ENCODE measurements at places on chromosomes 7 and 10.

- DNase-seq: no peak
These were observed 262.8 kb upstream of the KLF14 start for GRCh38 chr7:130996833-130997231.

GRCh38 chr7:29066641-29067040 lies 79.7 kb downstream of the CPVL start:
- no peak for DNase-seq

DNA sequence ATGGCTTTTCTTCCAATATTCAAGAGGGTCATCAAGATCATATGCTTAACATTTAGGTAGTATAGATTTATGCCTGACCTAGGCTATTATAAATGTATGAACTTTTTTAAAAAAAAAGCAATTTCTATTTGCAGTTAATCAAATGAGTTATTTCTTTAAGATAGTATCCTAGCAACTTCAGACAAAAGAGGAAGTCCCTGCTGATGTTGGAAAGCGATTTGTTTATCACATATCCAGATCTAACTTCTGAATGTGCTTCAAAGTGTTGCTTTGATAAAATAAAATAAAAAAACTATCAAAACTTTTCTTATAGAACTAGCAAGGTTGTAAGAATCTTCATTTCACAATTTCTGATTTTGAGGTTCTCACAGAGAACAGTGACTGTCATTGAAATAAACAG lies 401.9 kb upstream of the PHF14 start:
- no peak for DNase-seq

DNA sequence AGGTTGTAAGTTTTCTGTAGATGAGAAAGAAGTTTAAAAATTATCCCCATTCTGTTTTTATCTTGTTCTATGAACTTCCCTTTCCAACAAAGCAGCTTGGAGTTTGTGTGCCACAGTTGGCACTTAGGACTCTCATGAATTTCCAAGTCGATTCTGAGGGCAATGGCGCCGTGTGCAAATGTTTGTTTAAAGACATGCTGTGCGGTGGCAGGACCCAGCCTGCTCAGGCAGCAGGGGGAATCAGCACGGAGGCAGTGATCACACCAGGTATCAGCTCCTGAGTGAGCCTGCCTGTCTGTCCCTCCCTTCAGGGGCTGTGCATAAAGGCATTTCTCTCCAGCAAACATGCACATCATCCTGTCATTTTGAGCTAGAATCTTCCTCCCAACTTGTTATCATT lies 109.8 kb upstream of the WDR11 start:
- DNase-seq: no peak

DNA sequence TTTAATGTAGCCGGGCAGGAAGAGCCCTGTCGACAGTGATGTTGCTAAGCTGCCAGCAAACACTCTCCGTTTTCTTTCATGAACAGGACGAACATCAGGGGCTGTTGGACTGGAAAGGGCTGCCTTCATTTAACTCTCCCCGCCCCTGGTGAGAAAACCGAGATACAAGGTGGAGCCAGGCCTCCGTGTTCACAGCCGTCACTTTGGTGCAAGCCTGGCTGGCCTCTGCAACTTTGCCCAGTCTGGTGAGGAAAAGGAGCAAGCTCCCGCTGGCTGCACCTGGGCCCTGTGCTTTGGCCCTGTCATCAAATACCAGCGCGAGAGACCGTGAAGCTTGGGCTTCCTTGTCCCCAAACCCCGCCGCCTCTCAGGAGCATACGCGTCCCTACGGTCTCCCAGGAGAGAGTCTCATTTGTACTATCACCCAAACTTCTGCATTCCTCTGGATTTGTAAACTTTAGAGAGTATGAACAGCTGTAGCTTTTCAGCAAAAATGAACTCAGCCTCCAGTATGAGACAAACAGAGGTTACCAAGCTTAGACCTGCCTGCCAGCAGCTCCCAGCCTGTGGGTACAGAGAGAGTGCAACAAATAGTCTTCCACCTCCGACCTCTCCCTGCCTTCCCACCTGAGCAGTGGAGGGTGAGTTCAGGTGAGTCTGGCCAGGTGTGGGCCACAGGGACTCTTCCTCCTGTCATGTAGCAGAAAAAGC lies 445.3 kb upstream of the MGMT start:
- DNase-seq: no peak

DNA sequence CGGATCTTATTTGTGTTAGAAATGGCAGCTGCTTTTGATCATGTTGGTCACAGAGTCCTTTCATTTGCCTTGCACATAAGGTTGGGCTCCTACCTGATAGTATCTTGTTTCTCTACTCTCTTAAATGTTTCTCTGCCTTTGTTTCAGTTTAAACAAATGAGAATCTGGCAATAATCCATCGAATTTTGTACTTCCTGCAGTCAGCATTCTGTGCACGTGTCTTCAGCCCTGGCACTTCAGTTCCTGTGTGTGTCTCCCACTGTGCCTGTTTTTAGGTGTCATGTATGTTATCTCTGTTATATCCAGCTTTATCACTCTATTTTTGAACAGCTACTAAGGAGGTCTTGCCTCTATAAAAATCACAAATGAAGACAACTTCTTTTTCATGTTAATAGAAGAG lies 28.4 kb upstream of the PTER start:
- DNase-seq: no peak

DNA sequence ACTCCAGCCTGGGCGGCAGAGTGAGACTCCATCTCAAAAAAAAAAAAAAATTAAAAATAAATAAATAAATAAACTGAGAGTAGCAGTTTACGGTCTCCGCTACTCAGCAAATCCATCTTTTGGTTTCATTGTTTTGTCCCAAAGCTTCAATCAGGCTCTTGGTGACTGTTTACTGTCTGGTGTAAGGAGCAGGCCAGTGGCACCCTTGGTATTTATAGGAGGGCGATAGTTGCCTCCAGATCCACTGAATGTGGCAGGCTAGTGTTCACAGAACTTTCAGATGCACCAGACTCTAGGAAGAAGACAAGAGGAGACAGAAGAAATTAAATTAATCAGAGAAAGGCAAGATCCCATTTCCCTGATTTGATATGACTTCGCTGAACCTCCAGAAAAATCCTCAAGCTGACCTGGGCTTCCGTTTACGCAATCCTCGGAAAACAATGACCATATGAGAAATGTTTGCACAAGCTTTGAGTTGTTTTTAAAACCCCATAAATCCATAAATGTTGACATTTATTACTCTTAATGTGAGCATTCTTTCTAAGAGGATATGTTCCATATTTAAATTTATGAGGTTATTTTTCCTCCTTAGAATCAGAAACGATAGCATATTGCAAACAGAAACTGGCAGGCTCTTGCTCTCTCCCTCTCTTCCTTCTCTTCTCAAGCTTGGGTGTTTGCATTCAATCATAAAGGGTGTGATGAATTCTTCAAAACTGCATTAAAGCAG lies 7.1 kb upstream of the MUC3A start:
- no peak for DNase-seq

DNA sequence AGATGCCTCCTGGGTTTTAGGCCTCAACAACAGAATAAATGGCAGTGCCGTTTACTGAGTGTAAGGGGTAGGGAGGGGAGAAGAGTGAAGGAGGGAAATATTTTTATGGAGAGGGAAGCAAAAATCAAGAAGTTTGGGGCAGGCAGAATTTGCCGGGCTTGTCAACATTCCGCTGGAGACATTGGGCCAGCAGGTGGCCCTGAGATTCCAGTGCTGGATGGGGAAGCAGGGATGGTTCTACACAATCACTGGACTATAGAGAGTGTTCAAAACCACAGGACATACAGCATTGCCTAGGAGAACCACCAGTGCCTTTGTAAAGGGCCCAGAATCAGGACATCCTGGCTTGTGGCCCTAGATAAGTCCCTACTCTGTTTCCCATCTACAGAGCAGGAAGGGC lies 598.6 kb upstream of the MGMT start:
- DNase-seq: no peak

- DNase-seq: no peak
These were observed 36.3 kb upstream of the NFE2L3 start for GRCh38 chr7:26115650-26116049.

- DNase-seq: no peak
These were observed 60.8 kb downstream of the CHN2 start for GRCh38 chr7:29255199-29255878.

DNA sequence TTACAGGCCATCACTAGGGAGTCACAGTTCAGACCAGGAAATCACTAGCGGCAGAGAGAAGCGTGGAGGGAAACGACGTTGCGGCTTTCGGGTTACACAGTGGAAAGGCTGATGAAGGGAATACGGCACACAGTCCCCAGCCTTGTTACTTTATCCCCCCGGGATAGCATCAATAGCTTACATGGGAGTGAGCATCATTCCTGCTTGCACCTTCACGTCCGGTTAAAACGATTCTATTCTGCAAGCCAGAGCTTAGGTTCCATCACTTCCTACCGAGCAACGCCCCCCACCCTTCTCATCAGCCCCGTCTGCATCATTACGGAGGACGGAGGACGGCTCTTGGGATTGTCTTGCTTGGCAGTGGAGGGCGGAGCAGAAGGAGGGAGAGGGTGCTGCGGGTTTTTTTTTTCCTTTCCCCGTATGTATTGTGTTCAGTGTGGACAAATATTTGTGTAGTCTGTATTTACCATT lies 124.9 kb downstream of the CLEC2L start:
- no peak for DNase-seq

GRCh38 chr10:124349996-124350280 lies 68.8 kb downstream of the OAT start:
- DNase-seq: no peak

DNA sequence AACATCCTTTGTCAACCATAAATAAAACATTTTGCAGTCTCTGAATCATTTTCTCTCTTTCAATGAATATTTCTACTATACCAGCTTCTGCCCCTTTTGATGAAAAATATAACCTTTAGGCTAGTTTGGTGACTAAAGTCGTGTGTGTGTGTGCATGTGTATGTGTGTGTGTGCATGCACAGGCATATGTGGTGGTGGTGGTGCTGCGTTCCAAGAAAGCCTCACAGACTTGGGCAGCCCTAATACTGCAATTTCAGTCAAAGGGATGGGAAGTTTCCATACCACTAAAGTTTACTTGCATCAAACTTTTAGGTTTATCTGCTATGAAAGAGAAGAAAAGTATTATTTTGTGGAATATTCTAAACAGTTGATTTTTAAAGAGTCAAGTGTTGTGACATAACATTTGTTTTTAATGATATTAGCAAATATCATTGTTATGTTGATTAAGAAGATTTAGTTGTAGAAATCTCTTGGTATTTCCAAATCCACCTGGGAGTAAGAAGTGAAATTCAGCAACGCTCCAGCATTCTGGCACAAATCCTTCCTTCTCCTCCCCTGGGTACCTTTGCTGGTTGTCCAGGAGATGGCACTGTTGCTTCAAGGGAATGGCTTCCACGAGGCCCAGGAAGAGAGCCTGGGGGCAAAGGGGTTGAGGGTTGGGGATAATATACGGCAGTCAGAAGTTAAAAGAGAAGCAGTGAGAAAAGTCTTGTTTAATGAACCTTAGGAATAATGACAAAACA lies 41.5 kb downstream of the ASB4 start:
- peak; percentile 76 for DNase-seq

- DNase-seq: no peak
These were observed 18.3 kb upstream of the RPEL1 start for GRCh38 chr10:103227416-103227815.

GRCh38 chr7:30980194-30980593 lies 16.4 kb downstream of the GHRHR start:
- no peak for DNase-seq

GRCh38 chr7:126533715-126534114 lies 719.0 kb downstream of the GRM8 start:
- DNase-seq: no peak

GRCh38 chr10:119919826-119920225 lies 27.3 kb downstream of the SEC23IP start:
- no peak for DNase-seq

DNA sequence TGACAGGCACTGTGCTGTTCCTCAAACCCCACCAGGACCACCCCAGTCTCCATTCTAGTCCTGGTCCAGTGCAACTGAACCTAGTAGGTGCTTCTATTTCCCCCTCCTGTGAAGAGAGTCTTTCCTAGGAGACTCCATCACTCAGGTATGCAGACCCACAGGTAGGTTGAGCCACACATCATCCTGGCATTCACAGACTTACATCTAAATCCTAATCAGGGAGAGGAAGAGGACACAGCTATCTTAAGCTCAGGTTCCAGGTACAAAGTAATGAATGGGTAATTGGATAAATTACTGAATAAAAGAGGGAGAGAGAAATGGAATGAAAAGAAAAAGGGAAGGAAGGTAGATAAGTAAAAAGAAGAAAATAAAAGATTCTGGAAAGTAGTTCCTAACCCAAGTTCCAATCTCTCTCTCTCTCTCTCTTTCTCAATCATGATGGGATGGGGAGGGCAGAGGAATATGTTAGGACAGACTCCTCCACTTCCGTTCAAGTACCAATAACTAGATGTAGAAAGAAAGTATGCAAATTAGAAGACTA lies 139.8 kb upstream of the NAMPT start:
- no peak for DNase-seq

DNA sequence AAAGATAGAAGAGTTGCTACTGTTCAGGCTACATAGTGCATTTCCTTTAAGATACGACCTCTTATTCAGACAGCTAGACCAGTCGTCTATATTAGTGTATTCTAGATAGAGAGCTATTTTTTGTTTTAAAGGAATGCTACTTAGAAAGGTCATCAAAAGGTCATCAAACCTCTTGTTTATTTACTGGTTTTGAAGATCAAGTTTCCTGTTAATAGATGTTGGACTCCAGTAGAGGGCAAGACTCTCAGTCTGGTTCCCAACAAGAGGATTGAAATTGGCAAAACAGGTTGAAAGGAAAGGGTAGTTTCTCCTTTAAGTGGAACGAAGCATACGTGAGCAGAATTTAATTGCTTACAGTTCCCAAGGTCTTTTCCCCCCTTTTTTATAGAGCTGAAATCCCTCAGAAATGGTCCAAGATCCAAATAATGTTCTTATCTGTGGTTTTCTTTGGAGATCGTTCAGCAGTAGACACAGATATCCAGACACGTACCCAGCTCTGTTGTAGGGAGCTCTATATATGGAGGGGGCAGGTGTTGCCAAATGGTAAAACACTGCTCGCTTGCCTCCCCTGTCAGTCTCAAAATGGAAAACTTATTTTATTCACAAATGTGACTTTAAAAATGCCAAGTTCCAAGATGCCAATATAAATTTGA lies 37.2 kb downstream of the BAMBI start:
- DNase-seq: no peak

DNA sequence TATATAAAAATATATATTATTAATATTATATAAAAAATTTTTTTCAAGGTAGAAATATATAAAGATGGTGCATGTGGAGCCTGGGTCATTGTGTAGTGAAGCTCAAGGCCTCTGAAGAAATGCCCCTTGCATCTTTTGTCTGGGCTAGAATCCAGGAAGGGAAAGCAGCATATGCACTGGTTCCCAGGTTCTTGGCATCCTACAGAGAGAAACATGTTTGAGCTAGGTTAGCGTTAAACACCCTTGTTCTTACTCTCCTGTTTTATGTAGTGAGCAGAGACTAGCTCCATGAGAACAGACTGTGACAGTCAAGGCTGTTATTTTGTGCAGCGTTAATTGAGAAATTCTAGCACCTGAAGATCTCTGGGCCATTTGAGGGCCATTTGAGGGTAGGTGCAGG lies 116.1 kb downstream of the POM121L12 start:
- no peak for DNase-seq
